ENCODE measurements at places on chromosomes 12 and 14. TPM values are rescaled to one million over a fixed set of nuclear protein-coding genes. Genes with fewer than 3 reads are reported as not detected.

TMX1 gene
- total RNA-seq = 43.5 TPM

DNA sequence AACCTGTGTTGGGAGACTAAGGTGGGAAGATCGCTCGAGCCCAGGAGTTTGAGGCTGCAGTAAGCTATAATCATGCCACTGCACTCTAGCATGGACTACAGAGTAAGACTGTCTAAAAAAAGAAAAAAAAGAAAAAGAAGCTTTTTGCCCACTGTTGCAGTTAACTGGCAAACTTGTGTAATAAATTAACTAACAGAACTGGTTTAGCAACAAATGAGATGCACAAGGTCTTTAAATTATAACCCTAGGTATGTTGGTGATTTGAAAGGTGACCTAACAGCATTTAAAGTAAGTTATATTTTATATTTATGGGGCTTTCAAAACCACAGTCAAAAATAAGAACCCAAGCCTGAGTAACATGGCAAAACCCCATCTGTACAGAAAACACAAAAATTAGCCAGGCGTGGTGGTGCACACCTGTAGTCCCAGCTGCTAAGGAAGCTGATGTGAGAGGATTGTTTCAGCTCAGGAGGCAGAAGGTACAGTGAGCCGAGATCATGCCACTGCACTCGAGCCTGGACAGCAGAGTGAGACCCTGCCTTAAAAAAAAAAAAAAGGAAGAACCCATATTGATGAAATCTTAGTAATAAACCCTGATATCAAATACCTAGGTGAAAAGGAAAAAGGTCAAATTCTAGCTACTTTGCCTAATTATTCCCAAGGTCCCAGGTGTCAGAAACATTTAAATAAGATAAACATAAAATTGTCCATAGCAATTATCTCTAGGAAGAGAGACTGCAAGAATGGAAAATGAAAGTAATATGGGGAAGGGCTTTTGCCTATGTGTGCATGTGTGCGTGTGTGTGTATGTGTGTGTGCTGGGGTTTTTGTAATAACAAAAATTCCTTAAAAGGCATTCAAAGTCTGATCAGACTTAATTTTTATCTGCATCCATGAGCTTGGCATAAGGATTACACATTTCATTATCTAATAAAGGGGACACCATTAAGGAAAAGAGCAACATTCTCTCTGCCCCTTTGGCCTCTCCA, 15.4 kb downstream of the SYNE2 start:
- DNase-seq = no peak

- no peak for DNase-seq
These were observed 6.5 kb downstream of the KRT5 start for GRCh38 chr12:52513736-52514135.

- peak; percentile 65 for DNase-seq
These were observed 22.3 kb upstream of the P2RX7 start for GRCh38 chr12:121110211-121110940.

DNA sequence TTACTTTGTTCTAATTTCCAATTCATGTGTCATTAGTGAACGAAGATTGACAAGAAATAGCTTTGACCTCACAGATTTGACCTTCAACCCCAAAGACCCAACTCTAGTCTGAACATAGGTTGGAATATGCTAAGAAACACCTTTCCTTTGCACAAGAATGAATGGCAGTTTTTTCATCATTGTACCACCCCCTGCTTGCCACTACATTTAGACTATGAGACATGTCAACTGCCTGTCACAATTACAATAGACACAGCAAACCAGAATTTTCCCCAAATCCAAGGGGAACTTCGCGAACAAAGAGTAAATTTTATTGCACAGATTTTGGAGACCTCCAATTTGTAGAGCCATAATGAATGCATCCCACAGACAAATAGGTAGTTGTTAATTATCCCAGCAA, 535.4 kb downstream of the PRKD1 start:
- DNase-seq = no peak

- no peak for DNase-seq
These were observed 319.2 kb downstream of the DPF3 start for GRCh38 chr14:72574715-72575114.

- DNase-seq = peak; percentile 18
These were observed 70.2 kb upstream of the GPHB5 start for GRCh38 chr14:63388766-63389431.

- DNase-seq = no peak
These were observed 2.0 kb upstream of the LRP1-AS start for GRCh38 chr12:57149245-57149900.

DNA sequence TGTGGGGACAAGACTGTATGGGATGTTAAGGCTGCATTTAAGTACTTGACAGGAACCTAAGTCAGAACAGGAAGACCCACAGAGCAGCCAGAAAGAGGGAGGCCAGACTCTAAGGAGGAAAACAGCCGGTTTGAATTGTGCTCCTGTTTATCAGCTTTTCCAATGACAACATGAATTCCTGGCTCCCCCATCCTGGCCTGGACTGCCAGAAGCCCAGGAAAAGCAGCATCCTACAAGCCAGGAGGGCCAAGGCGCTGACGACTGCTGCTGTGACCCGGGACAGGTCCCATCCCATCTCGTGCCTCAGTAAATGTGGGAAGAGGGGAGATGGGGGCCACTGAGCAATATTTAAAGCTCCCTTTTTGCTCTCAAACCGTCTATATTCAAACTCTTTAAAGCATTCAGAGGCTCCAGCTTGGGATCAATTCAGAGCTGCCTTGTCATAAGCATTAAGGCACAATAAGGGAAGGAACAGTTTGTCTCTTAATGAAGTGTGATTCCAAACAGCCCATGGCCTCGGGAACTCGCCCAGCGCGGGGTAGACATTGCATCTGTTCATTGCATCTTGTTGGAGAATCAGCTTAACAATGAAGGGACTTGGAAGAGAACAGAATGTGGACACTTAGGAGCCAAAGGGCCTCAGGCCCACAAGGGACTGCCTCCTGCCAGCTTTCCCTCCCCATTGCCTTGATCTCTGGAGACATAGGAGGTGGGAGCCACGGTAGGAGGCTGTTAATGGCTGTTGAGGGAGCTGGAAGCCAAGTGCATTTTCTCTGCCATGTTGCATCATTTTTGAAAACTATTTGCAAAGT, 49.6 kb downstream of the CMKLR1 start:
- no peak for DNase-seq

VRTN gene
- total RNA-seq = 0.03 TPM

DNA sequence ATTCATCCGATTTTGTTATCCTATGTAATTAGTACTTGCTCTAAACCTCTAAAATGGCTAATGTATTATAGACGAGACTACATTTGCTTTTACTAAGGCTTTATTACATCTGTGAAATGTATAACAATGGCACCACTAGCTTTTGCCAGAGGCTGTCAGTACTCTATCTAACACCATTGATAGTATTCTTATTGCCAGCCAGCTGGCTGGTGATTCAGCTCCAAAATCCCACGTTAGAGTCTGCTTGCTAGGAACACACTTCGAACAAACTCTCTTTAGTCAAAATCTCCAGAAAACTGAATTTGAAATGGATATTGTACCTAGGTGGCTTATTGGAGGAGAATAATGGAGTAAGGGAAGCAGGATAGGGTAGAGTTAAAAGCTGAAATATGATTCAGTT, 839.2 kb downstream of the SLC6A15 start:
- DNase-seq = no peak

TUNAR gene
- total RNA-seq = 5.4 TPM

GRCh38 chr12:14913381-14913781, 25.0 kb downstream of the ERP27 start:
- no peak for DNase-seq

DNA sequence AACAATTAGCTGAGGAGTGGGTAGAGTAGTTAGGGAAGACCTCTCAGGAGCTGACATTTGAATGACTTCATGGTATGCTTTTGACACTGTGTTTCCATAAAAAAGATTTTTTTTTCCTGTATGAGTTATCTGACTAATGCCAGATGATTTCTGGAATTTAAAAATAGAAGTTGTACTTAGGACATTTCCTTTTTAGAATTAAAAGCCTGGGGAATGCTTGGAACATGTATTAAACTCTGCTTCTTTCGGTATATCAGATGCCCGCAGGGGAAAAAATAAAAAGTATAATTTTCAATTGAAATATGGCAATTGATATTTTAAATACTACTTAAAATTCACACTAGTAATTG, 41.1 kb downstream of the BRMS1L start:
- DNase-seq = no peak

SMCO2 gene
- not detected for total RNA-seq
